ENCODE measurements at places on chromosomes 2 and 18.

DNA sequence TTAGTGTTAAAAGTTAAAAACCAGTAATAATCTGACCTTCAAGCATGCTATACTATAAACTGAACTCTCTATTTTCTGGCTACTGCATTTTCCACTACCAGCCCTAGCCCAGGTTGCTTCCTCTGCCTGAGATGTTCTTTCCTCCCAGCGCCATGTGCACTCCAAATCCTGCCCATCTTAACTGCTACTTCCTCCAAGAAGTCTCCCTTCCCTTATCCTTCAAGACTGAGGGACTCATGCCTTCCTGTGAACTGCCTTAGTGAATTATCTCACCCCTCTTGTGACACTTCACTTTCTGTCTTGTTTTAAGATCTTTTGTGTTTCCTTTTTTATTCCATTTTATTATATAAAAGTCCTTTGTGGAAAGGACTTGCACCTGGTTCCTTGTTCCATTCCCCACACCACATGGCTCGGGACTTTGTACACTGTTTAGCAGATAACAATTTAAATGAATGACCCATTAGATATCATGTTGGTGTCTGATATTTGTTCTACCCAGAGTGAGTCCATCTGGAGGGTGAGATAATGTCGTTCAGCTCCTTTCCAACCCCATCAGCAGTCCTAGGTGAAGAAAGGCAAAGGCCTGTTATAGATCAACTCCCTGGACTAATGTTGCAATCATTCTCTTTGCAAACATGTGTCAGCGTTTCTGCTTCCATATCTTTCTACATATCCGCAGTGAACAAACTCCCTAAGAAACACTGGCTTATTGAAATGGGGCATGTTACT, 20.9 kb upstream of the AGFG1 start:
- no peak for DNase-seq

- no peak for DNase-seq
Measured at GRCh38 chr18:49849331-49850217, 36.2 kb upstream of the ACAA2 start.

DNA sequence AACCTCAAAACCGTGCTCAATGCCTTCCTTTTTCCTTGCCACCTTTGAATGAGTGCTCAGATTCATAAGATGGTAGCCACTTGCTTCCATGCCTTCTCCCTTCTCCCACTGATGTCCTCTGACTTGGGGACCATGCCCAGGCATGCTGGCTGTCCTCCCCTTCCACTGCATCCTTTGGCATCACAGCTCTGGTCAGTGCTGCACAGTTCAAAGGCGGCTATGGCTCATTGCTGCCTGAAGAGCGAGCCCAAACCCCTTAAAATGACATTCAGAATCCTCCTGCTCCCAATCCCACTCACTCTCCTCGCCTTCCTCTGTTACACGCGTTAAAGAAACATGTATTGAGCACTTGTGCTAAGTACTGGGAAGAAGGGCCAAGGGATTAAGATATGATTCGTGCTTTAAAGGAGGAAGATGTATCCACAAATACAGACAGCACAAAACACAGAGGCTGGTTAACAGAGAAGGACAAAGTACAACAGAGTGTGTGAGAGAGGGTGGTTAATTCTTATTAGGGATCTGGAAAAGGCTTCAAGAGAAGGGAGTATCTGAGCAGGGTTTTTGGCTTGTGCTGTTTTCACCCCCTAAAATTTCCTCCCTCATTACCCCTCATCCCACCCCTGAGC, 81.8 kb downstream of the CERKL start:
- DNase-seq: no peak

- DNase-seq: no peak
Measured at GRCh38 chr2:27870724-27871123, 19.5 kb downstream of the RBKS start.

DNA sequence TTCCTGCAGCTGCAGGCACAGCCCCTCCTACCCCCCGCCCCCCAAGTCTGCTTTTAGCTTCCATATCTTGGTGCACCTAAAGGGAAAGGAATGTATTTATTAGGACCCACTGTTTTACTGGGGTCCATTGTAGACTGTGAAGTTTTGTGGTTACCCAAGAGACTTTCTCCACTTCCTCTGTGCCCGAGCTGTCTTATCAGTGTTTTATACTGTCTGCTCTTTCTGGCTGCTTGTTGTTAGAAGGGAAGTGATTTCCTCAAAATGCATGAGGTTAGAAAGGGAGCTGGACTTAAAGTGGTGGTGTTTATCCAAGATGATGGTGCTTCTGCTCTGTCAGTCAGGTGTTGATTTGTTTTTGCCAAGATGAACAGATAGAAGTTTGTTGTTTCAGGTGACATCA, 85.0 kb downstream of the PTH2R start:
- no peak for DNase-seq

DNA sequence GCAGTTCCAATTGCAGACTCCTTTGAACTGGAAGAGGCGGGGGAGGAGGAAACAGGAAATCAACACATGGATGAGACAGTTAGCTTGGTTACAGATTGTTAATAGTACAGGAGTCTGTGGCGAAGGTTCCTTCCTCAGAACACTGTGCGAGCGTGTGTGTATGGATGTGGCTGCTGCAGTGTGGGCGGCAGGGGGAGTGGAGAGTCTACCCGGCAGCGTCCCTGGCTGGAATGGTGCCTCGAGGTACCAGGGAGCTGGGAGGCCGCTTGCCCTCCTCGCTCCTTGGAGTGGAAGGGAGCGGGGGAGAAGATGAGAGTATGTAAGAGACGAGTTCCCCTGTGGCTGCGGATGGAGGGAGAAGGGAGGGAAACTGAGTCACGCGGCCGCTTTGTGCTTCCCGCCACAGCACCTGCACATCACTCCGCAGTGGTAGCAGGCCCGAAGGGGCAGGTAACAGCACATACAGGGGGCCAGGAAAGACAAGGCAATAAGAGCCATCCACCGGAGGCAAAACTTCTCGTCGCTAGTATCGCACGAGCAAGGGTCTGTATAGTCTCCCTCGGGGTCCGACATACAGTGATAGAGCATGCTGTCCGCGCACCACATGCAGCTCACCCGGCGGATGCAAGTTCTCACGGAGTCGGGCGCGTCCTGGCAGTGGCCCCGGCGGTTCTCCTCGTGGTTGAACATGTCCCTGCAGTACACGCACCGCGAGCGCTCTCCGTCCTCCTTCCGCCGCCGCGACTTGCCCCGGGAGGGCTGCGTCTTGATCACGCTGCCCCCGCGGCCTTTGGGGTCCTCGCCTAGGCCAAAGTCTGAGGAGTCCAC, 85.7 kb downstream of the ACTR2 start:
- DNase-seq: no peak

DNA sequence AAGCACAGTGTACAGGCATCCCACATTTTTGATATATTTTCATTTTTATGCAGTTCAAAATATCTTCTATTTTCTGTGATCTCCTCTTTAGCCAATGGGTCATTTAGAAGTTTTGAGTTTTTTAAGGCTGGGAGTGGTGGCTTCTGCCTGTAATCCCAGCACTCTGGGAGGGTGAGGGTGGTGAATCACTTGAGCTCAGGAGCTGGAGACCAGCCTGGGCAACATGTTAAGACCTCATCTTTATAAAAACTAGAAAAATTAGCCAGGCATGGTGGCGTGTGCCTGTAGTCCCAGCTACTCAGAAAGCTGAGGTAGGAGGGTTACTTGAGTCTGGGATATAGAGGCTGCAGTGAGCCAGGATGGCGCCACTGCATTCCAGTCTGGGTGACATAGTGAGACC, 17.8 kb downstream of the UBR3 start:
- no peak for DNase-seq

DNA sequence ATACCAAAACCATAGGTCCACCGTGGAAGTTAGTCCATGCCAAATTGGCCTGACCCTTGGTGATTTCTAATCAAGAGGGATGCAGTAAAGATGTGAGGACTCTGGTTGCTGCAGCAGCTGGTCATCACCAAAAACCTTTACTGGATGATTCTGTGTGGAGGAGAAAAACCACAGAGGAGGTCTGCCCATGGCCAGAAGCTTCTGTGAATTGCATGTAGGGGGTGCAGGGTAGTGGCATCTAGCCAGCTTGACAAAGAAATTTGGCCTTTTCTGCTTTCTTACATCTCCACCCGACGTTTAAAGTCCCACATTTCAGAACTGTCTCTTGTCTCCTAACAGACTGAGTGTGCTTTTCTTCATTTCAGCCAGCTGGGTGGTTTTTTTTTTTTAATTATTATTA, 180.0 kb downstream of the TPGS2 start:
- DNase-seq: no peak

- no peak for DNase-seq
Measured at GRCh38 chr2:127464470-127465257, 46.4 kb downstream of the PROC start.

- no peak for DNase-seq
Measured at GRCh38 chr2:98875081-98875728, 60.8 kb downstream of the CRACDL start.

DNA sequence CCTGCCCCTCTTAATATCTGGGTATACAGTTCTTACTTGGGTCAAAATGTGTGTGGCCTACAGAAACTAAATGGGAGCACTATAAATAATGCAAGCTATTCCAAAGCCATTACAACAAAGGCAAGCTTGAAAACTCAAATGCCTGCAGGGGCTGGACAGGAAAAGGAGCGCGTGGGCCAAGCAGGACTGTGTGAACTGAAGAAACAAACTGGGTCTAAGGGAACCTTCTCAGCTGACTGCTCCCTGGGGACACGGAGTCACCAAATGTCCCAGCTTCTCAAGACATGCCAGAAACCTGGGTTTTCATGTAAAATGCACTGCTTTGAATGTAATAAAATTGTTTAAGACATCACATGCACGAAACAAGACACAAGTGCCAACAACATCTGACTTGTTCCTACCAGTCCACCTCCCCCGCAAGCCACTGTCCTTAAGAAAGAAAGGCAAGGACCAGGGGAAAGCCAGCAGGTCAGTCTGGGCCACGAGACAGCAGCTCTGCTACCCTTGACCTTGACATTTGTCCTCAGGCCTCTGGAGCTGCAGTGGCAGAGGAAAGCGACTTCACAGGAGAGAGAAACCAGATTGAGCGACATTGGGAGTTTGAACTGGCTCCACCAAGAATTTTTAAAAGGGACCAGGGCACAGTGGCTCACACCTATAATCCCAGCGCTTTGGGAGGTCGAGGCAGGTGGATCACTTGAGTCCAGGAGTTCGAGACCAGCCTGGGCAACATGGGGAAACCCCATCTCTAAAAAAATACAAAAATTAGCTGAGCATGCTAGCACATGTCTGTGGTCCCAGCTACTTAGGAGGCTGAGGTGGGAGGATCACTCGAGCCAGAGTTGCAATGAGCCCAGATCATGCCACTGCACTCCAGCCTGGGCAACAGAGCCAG, 89.7 kb upstream of the SH3BP4 start:
- no peak for DNase-seq

DNA sequence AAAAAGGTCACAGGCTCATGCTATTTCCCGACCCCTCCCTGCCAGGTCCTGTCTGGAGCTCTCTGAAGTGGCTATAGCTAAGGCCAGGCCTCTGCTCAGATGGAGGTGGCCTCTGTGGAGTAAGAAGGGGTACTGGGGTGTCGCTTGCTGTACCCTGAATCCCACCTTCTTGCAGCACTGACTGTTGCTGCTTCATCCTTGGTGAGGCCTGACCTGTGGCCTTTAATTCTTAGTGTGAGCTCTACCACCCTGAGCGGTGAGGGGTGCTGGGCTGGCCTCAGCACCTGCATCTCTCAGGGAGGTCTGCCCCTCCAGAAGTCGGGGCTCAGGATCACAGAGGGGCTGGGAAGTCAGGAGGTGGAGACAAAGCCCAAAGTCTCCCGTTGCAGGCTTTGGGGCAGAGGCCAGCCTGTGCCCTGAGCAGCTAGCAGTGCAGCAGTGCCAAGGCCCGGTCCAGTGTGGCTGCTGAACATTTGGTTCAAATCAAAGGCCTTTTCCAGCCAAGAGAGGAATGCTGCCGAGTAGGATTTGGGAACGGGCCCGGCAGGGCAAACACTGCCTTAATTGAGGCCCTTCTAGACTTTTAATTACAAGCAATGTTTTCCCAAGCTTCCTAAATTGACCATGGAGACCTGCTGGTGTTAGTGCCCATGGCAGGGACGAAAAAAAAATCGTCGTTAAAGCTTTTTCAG, 133.5 kb upstream of the HAAO start:
- no peak for DNase-seq

GRCh38 chr2:223580951-223581350, 21.2 kb downstream of the SCG2 start:
- no peak for DNase-seq

DNA sequence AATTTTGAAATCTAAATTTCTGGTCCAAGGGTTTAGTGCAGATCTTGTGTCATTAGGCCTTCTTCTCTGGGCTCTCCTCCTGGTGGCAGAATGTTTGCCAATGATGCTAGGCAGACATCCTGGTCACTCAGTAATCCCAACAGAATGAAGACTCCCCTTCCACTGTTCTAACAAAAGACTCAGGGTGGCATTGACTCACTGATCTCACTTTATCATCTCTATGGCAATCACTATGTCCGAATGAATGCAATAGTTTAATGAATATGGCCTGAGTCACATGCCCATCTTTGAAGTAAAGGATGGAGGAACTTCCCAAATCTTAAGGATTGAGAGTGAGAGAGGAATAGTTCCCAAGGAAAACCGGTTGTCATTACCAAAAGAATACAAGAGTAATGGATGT, 261.1 kb downstream of the KCNE4 start:
- no peak for DNase-seq

- no peak for DNase-seq
Measured at GRCh38 chr18:27724362-27724761, 452.6 kb downstream of the CDH2 start.

- DNase-seq: no peak
Measured at GRCh38 chr18:55404832-55405465, 183.0 kb downstream of the TCF4 start.

DNA sequence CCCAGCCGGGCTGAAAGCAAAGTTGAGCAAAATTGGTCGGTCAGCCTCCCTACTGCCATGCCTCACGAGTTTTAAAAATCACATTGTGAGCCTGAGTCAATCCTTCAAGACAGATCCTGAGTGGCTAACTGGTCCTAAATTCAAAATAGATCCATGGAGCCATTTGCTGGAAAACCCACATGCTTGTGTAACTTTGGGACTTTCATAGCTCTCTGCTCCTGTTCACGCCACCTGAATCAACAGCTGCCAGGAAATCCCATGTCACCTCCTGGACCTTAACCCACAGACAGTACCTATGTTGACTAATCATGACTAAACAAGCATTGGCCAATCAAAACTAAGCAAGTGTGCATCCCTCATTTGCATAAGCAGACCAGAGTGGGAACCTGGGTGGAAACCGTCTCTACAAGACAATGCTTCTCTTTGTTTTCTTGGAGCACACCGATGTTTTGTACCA, 42.8 kb upstream of the LDLRAD4 start:
- DNase-seq: no peak

Data from CD8-positive, alpha-beta memory T cell (primary cell).